HTR-8/SVneo (cell line): ENCODE measurements at places on chromosomes 1 and 21.

DNA sequence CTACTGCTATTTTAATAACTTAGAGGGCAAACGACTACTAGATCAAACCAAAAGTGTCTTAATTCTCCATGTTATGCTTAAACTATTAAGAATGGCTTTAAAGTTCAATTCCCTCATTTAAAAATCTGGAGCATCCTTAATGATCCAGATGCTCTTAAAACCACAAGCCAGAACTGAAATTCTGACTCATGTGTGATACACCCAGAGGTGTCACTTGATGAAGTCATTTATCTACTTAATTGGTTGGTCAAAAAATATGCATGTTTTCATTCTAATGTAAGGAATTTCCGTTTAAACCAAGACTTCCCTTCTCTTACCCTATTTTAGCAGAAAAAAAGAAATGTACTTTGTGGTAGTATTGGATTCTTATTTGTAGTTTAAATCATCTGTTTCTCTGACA lies 1261.2 kb upstream of the B3GALT2 start:
- DNase-seq = no peak

DNA sequence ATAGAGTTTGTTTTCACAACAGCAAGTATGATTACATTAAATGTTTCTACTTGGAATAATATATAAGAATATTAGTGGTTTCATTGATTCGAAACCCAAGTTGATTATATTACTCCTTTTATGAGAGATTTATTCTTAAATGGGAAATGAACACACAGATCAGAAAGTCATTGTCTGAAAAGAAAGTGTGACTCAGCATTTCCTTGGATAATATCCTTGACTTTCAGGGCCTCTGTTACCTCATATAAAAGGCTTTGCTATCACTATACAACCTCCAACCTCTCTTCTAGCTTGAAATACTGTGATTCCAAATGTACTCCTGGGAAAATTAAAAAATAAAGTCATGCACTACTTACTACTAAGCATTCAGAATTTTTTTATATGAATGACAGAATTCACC lies 295.3 kb upstream of the LYPLAL1 start:
- no peak for DNase-seq

DNA sequence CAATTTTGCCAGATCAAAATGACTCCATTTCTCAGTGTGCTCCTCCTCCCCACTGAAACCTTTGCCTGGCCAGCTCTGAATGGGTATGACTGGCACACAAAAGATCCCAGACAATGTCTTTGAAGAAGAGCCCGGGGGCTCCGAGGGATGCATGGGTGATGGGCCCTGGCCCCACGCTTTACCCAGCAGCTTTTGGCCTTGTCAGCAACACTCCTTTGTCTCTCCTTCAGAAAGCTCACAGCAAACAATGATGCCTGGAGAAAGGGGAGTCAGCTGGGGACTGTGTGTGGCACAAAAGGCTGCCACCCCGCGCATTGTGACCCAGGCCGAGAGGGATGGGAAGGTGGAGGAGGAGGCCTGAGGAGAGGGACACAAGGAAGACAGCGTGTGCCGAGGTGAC lies 45.9 kb downstream of the PLXNA2 start:
- DNase-seq = no peak

DNA sequence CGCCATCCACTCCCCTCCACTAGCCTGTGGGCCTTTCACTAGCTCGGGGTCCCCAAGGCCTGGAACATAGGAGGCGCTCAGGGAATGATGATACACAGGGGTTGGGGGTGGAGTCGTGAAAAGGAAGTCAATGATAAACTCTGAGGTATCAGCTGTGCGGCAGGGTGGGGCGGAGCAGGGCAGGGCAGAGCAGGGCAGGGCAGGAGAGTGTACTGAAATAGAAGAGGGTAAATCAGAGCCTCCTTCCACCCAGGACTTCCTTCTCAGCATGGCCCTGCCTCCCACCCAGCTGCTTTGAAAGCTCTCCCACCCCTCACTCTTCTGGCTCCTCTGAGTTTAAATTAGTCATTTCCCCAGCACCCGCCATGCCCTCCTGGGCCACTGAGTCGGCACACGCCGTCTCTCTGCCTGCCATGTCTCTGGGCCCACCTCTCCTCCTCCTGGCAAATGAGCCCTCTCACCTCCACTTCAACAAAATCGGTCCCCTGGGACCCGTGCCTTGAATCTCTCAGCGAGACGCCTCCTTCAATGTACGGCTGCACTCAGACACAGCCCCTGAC lies 16.9 kb downstream of the CAPZB start:
- DNase-seq = no peak

- DNase-seq = no peak
Observed at GRCh38 chr1:67031121-67031858, 22.7 kb downstream of the SLC35D1 start.
